Right renal cortex interstitium (tissue), 3 donors: ENCODE measurements at places on chromosomes 13 and 19.

- no peak for DNase-seq
Measured at GRCh38 chr13:90568165-90568564, 779.3 kb upstream of the MIR17HG start.

- no peak for DNase-seq
Measured at GRCh38 chr19:56750658-56751057, 79.1 kb upstream of the ZNF835 start.

GRCh38 chr19:38317104-38317612 is 1.4 kb upstream of the YIF1B start:
- DNase-seq: no peak

- no peak for DNase-seq
Measured at GRCh38 chr13:55816976-55817601, 1323.6 kb upstream of the PRR20A start.

- no peak for DNase-seq
Measured at GRCh38 chr13:94660695-94661326, 51.5 kb downstream of the SOX21 start.

- no peak for DNase-seq
Measured at GRCh38 chr19:10601999-10602329, 14.9 kb upstream of the AP1M2 start.

DNA sequence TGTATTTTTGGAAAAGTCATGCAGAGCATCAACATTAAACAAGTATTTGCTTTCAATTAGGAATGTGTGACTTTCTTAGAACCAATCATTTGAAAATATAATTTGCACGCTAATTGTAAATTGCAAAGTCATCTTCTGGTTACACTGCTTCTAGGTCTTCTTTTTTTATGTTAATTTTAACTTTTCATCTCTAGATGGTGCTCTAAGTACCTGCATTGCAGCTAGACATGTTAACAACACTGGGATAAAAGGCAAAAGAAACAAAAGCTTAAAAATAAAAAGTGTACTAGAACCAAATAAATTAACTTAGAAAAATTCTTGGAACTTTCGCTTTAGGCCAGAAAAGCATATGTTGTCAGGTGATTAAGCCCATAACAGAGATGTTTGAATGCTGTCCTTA is 2758.2 kb downstream of the PCDH9 start:
- DNase-seq: no peak

GRCh38 chr19:1863328-1863637 is at the start of gene KLF16:
KLF16 (minus strand) TSS chr19:1863579; CDS start chr19:1863497, 82 bp downstream.
- DNase-seq: no peak

DNA sequence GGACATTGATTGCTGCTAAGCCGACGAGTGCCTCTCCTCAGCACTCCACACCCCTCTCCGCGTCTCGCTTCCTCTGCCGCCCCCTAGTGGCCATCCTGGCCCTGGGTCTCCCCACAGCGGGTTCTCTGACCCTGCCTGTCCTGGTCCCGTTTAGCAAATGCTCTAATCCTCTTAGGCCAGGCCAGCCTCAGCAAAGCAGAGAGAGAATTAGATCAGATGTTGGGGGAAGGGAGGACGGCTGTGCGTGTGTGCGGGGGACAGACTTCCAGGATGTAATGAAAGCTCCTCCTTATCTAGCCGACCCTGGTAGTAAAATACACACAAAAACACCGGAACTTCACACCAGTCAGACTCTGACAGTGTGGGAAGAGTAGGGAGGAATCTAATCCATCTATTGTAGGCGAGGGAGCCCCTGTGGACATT is 4.5 kb downstream of the TPRX2 start:
- DNase-seq: no peak

- DNase-seq: no peak
Measured at GRCh38 chr19:55537741-55538111, 793 bp upstream of the SBK2 start.

- no peak for DNase-seq
Measured at GRCh38 chr19:22606212-22606553, 27.9 kb upstream of the ZNF492 start.

DNA sequence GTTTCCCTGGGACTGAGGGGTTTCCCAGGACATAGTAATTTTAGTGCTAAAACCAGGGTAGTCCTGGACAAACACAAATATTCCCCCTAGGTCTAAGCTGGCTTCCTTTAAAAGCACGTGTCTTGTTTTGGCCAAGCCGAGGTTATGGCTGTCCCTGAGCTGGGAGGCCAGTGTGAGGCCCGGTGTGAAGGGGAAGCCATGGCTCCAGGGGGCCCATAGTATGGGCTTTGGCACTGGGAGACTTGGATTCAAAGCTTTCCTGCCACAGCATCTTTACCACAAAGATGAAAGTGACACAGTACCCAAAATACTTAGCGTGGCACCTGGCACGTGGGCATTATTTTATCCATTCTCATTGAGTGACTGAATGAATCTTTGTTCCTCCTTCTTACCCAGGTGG is 345.2 kb downstream of the ZNF536 start:
- no peak for DNase-seq

DNA sequence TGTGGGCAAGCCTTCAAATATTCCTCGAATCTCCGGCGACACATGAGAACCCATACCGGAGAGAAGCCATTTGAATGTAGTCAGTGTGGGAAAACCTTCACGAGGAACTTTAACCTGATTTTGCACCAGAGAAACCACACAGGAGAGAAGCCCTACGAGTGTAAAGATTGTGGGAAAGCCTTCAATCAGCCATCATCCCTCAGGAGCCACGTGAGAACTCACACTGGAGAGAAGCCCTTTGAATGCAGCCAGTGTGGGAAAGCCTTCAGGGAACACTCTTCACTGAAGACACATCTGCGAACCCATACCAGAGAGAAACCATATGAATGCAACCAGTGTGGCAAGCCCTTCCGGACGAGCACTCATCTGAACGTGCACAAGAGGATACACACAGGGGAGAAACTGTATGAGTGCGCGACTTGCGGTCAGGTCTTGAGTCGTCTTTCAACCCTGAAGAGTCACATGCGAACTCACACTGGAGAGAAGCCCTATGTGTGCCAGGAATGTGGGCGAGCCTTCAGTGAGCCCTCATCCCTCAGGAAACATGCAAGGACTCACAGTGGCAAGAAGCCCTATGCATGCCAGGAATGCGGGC is 28.8 kb downstream of the ZNF333 start:
- DNase-seq: no peak

DNA sequence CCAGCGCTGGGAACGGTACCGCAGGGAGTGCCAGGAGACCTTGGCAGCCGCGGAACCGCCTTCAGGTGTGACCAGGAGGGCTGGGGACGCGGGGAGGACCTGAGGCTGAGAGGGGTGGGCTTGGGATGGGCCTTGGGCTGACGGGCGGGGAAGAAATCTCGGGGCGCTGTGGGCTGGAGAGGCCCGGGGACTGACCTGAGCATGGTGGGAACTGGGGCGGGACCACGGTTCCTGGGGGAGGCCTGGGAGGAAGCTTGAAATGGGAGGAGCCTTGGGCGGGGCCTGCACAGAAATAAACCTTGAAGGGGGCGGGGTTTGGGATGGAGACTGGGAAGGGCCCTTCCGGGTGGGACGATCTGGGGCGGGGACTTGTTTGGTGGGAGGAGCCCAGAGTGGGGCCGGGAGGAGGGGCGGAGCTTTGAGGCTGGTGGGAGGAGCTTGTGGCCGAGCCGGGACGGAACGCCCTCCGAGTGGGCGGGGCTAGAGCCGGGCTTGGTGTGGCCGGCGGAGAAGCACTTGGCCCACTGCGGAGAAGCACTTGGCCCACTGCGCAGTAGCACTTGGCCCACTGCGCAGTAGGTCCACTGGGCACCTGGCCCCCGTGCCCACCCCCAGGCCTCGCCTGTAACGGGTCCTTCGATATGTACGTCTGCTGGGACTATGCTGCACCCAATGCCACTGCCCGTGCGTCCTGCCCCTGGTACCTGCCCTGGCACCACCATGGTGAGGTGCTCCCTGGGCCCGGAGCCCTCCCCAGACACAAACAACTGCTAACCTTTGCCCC is 2.8 kb downstream of the GIPR start:
- no peak for DNase-seq
